ENCODE measurements at places on chromosomes 3 and 15. TPM values are rescaled to one million over a fixed set of nuclear protein-coding genes. Genes with fewer than 3 reads are reported as not detected.

WDR49 gene
- total RNA-seq, result 0.20 TPM

OXTR gene
- 0.28 TPM for total RNA-seq

ISL2 gene
- 0.26 TPM for total RNA-seq

ZIC1 gene
- total RNA-seq, result 2.1 TPM

TBCCD1 gene
- total RNA-seq, result 35.9 TPM

SLC6A11 gene
- not detected for total RNA-seq

SUSD5 gene
- total RNA-seq, result 3.8 TPM

ZNF80 gene
- not detected for total RNA-seq

ERC2 gene
- total RNA-seq, result 0.53 TPM

NANOGP8 gene
- not detected for total RNA-seq

PRR23C gene
- total RNA-seq, result not detected

PPP1R14D gene
- total RNA-seq, result not detected

Data from pulmonary artery endothelial cell (primary cell).